ENCODE measurements at places on chromosomes 3 and 15.

GRCh38 chr3:48194446-48195071 is 6.3 kb upstream of the CDC25A start:
- DNase-seq, result no peak

GRCh38 chr3:120446891-120447668 is 3.7 kb downstream of the FSTL1 start:
- DNase-seq, result no peak

DNA sequence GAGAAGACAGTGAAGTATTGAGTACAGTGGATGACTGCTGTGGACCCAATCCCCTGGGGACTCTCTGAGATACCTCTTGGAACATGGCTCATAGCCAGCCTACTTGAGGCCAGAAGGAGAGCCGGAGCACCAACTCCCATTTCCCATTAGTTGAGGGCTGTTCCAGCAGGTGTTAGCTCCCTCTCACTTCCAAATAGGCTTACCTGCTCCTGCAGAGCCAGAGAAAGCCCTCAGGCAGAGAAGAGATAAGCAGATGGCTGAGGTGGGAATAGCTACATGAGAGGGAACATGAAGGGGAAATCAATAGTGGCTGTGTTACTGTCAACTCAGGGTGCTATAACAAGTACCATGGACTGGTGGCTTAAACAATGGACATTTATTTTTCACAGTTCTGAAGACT is 4.6 kb upstream of the CCK start:
- no peak for DNase-seq

DNA sequence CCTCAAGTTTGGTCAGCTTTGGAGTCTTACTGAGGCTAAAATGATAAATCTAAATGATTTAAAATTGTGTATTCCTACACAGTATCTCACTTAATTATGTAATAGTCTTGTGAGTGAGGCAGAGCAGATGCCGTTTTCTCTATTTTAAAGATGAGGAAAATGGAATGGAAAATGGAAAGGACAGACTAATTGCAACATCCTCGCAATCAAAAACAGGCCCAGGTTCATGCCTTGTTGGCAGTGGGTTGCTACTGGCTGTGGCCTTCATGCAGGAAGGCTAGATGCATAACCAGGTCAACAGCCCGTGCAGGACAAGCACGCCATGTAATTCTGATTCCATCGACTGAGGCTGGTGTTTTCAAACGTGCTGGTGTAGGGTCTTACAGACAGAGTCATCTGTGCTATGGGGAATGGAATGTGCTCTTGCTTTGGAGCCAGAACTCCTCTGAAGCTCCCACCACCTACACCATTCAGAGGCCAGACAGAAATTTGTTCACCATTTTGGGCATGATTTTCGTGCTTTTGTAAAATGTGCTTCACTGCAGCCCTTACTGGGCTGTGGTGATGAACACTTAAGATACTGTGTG is 37.9 kb downstream of the MLH1 start:
- DNase-seq, result no peak

DNA sequence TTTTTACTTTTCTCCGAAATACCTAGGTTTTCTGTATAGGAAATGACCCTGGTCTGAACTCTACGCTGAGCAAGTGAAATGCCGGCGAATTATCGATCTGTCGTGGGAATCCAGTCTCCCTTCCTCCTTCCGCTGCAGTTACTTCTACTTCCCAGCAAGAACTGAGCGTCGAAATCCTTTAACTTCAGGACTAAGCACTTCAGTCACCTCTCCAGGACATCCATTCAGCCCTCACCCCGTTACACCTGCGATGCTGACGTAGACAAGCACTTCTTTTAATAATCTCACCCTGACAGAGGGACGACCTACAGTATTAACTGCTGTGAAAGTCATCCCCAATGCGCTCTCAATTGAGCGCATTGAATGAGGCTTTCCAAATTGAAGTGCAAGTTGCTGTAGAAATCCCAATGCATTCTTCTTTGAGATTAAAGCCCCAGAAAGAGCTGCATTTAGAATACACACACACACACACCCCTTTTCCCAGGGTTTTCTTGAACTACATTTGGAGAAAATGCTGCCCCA is 1.3 kb downstream of the TOP2B start:
- DNase-seq, result no peak

- DNase-seq, result no peak
These were observed 13.0 kb upstream of the ATP1B3 start for GRCh38 chr3:141863491-141863890.
